Esophagus muscularis mucosa (tissue), 4 donors: ENCODE measurements at places on chromosomes 2 and 18. TPM values are rescaled to one million over a fixed set of nuclear protein-coding genes. Genes with fewer than 3 reads are reported as not detected.

TXNDC2 gene
- total RNA-seq, result 0.83 TPM

MAL gene
- total RNA-seq, result 23.3 TPM

MYO5B gene
- total RNA-seq, result 13.9 TPM

ANTXR1 gene
- total RNA-seq, result 74.6 TPM

CDK15 gene
- 0.83 TPM for total RNA-seq

DRC1 gene
- total RNA-seq, result not detected

DNA sequence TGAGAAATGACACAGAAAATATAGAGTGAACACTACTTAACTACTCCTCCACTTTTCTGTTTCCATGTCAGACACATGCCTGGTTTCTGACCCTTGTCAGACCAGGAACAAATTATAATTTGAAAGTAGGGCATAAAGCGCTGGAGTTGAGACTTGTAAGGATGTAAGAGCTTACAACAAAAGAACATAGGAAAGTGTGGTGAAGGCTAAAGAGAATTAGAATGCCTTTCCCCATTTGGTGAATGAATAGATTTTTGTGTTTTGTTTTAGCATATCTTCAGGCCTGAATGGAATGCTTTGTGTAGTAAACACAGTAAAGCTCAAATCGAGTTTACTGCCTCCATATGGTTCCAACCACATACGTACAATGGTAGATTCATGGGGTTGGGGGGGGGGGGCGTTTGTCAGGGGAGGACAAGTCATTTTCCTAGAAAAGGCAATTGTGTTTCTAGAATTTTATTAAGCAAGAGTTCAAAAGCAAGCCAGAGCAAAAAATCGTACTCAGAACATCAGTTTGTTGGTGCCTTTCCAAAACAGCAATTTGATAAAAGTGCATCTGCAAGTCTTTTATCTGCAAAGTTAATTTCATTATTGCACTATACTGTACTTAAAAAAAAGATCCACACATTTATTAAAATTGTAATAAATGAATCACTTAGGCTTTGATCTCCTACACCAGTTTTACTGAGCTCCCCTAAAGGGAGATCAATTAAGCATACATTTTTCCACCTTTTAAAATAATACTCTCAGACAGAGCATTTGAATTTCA is 30.9 kb downstream of the NRXN1 start:
- H3K27ac ChIP-seq, result no peak overlapping the region
- DNase-seq, result no peak
- no peaks in the 10 kb centered on the region for H3K4me1 ChIP-seq
- H3K36me3 ChIP-seq, result no peaks in the 10 kb centered on the region
- no peak overlapping the region for H3K4me3 ChIP-seq

DNA sequence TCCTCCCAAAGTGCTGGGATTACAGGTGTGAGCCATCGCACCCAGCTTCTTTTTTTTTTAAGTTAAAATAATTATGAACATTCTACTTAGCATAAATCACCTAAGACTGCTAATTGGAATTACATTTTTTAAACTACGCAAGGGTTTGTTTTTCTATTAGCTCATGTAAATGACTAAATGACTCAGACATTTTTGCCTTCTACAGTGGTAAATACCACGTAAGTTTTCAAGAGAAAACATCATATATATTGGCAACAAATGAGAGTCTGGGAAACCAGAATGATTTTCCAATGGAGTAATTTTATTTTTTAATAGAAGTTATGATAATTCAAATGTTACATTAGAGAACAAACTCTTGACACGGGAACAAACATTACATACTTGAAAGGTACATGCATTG is 259.0 kb downstream of the ZNF385B start:
- peaks cover 12% of the 10 kb centered on the region for H3K4me1 ChIP-seq
- H3K27me3 ChIP-seq, result no peaks in the 10 kb centered on the region
- no peak overlapping the region for H3K27ac ChIP-seq
- H3K36me3 ChIP-seq, result no peaks in the 10 kb centered on the region

DNA sequence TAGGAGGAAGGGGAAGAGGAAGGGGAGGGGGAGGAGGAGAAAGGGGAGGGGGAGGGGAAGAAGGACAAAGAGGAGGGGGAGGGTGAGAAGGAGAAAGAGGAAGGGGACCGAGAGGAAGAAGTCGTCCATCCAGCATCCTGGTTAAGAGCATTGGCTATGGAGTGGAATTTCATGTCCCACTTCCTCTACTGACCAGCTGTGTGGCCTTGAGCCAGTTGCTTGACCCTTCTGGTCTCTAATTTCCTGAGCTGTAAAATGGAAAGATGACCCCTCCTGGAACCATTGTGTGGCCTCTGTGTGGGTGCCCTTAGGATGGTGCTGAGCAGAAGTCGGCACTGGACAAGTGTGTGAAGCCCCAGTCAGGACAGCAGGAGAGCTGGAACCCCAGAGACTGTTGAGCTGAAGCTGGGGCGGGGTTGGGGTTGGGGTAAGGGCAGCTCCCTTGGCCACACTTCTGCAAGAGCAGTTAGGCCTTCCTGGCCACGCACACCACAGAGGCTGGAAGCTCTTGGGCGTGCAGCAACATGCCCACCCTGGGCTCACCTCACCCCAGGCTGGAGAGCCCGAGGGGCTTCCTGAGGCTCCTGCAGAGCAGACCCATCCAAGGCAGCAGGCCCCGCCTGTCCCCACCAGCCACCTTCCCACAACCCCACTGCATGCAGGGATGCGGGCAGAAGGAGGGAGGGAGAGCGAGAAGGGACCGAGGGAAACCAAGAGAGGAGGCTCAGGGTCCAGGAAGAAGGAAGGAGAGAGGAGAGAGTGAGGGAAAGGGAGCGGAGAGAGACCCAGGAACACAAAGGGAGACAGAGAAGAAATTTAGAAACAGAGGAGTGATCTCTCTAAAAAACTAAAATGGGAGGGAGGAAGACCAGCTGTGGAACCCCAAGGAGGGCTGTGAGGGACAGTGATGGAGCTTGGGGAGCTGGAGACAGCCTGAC is 16.2 kb downstream of the ADRA2B start:
- peak overlapping the region; percentile 33 for H3K27ac ChIP-seq
- no peaks in the 10 kb centered on the region for H3K36me3 ChIP-seq
- H3K4me1 ChIP-seq, result peaks cover 13% of the 10 kb centered on the region
- H3K4me3 ChIP-seq, result no peak overlapping the region
- no peak for DNase-seq
- no peaks in the 10 kb centered on the region for H3K27me3 ChIP-seq

DNA sequence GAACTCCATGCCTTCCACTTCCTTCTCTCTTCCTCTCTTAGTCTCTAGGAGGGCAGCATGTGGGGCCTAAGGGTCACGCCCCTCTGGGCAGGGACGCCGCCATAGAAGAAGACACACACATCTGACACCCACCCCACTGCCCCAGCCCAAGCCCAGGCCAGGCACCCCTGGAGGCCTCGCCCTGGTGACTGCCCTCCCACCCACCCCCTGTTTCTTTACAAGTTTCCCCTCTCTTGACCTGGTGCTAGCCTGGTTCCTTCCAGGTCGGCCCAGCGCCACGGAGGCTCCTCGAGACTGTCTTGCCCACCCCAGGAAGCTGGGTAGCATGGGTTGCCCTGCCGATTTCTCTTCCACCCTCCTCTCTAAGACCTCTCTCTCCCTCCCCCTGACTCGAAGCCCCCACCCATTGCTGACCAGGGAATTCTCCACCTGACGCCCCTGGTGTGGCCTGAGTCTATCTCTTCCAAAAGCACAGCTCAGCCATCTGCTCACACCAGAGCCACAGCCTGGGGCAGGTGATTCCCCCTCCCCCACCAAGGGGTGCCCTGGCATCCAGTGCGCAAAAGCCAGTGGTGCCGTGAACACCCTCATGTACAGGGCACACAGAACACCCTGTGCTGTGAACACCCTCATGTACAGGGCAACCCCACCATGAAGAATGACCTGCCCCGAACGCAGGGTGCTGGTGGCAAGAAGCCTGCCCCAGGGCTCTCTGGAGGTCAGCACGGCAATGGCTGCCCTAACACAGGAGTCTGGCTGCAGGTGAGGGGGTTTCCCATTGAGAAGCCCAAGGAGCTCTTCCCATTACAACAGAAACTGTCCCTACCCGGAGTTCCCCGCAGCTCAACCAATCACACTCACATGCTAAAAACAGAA is 13.5 kb upstream of the SALL3 start:
- no peaks in the 10 kb centered on the region for H3K27me3 ChIP-seq
- H3K4me3 ChIP-seq, result no peak overlapping the region

- H3K36me3 ChIP-seq, result no peaks in the 10 kb centered on the region
- H3K27me3 ChIP-seq, result no peaks in the 10 kb centered on the region
- H3K4me3 ChIP-seq, result no peak overlapping the region
- H3K27ac ChIP-seq, result no peak overlapping the region
- no peak for DNase-seq
Observed at GRCh38 chr2:199288424-199288823, 169.3 kb downstream of the SATB2 start.

GRCh38 chr2:159046966-159047365 is 78.5 kb downstream of the TANC1 start:
- H3K36me3 ChIP-seq, result no peaks in the 10 kb centered on the region

- no peaks in the 10 kb centered on the region for H3K36me3 ChIP-seq
- H3K4me1 ChIP-seq, result no peaks in the 10 kb centered on the region
- DNase-seq, result peak; percentile 62
- H3K27ac ChIP-seq, result no peak overlapping the region
- no peaks in the 10 kb centered on the region for H3K27me3 ChIP-seq
Observed at GRCh38 chr18:3485153-3486149, 35.5 kb downstream of the TGIF1 start.

DNA sequence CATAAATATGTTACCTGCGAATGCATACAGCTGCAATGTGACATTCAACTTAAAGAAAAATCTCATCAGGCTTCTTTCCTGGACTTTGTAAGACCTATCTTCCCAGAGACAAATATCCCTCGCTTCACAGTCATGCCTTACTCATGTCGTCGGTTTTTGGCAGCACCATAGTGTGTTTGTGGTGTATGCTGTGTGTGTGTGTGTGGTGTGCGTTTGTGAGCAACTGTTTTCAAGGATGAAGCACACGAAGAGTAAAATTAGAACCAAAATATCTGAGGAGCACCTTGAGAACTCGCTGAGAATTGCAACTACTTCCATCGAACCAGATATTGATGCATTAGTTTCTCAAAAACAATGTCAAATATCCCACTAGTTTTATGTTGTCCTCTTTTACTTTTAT is 56.9 kb downstream of the ASB1 start:
- H3K36me3 ChIP-seq, result no peaks in the 10 kb centered on the region
- no peak overlapping the region for H3K27ac ChIP-seq
- peak; percentile 42 for DNase-seq
- no peak overlapping the region for H3K4me3 ChIP-seq
- no peaks in the 10 kb centered on the region for H3K4me1 ChIP-seq

GRCh38 chr2:29082804-29083495 is 8.6 kb upstream of the PCARE start:
- H3K27ac ChIP-seq, result no peak overlapping the region
- no peaks in the 10 kb centered on the region for H3K27me3 ChIP-seq
- no peak overlapping the region for H3K4me3 ChIP-seq
- no peaks in the 10 kb centered on the region for H3K4me1 ChIP-seq

DNA sequence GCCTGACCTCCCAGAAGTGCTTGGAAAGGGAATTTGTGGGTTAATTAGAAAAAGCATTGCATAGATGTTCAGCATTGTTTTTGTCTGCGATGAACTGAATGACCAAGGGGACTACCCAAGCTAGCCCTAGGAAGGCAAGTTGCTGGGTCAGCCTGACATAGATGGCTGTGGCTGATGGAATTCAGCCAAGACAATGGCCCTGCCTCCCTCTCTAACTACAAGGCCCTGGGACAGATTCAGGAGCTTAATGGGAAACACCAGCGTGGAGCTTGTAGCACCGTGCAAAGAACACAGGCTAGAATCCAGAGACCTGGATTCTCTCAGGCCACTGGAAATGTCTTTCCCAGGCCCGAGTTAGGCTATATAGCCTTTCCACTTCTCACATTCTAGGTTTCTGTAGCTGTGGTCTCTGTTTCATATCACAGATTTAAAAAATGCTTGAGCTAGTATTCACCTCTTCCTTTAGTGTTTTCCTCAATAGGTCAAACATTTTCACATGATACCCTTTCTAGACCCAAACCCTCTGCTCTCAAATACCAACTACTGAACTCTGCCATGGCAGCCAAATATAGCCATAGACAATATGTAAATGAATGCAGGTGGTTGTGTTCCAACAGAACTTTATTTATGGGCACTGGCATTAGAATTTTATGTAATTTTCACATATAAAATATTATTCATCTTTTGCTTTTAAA is 294.3 kb upstream of the MEX3C start:
- no peak overlapping the region for H3K27ac ChIP-seq
- H3K27me3 ChIP-seq, result no peaks in the 10 kb centered on the region
- no peaks in the 10 kb centered on the region for H3K4me1 ChIP-seq
- no peak for DNase-seq
- H3K4me3 ChIP-seq, result no peak overlapping the region

DNA sequence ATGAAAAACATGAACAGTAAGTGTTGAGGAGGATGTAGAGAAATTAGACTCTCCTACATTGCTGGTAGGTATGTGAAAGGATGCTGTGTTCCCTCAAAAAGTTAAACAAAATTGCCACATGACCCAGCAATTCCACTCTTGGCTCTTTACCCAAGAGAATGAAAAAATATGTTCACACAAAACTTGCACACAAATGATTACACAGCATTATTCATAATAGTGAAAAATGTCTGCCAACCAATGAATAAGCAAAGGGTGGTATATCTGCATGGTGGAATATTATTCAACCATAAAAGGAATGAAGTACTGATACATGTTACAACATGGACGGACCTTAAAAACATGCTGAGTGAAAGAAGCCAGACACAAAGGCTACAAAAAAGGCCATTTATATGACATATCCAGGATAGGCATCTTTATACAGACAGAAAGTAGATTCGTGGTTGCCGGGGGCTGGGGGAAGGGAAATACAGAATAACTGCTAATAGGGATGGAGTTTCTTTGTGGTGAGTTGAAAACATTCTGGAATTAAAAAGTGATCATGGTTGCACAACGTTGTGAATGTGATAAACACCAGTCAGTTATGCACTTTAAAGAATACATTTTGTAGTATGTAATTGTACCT is 85.4 kb upstream of the MYO3B start:
- no peak overlapping the region for H3K27ac ChIP-seq
- DNase-seq, result no peak
- no peaks in the 10 kb centered on the region for H3K36me3 ChIP-seq
- H3K27me3 ChIP-seq, result no peaks in the 10 kb centered on the region

GRCh38 chr18:43863180-43863579 is 585.9 kb upstream of the SYT4 start:
- H3K27ac ChIP-seq, result no peak overlapping the region
- H3K27me3 ChIP-seq, result no peaks in the 10 kb centered on the region
- no peak for DNase-seq
- H3K36me3 ChIP-seq, result no peaks in the 10 kb centered on the region
- H3K4me1 ChIP-seq, result no peaks in the 10 kb centered on the region
